ENCODE measurements at places on chromosomes 4 and X.

- DNase-seq, result no peak
These were observed 848 bp downstream of the RAB9A start for GRCh38 chrX:13689741-13690211.

DNA sequence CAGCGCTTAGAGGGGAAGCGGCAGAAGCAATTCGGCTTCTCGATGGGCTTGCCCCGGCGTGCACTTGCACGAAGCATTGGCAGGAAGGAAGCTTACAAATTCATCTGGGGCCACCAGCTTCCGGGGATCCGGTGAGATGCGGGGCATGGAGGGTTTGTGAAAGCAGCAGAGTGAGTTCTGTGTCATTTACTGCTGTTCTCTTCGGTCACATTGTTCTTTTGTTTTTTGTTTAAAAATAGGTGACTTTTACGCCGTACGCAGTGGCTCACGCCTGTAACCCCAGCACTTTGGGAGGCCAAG is 47.0 kb downstream of the ASMT start:
- no peak for DNase-seq

GRCh38 chr4:38614231-38614630 is 49.8 kb upstream of the KLF3 start:
- no peak for DNase-seq

- no peak for DNase-seq
These were observed 38.9 kb downstream of the FNIP2 start for GRCh38 chr4:158807691-158808090.

DNA sequence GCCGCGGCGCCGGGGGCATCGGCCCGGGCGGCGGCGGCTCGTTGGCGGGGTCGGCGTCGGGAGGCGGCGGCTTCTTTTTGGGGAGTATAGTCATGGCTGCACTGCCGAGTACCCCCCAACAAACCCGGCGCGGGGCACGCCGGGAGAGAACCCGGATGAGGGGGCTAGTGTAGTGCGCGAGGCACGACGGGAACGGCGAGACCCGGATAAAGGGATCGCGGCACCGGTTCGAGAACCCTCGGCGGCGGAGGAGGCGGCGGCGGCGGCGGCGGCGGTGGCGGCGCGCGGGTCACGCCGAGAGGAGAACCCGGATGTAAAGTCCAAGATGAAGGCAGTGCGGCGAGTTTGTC is at the start of gene OTUD5:
Gene OTUD5 (minus strand): TSS at position 131 of the 350 bp plus-strand sequence. CDS start 37 bp downstream, at position 94.
- DNase-seq, result no peak

GRCh38 chr4:90078440-90078839 is 48.8 kb upstream of the CCSER1 start:
- no peak for DNase-seq

GRCh38 chr4:100889401-100889800 is 371.6 kb upstream of the EMCN start:
- DNase-seq, result no peak

- DNase-seq, result no peak
These were observed 128.8 kb downstream of the ARX start for GRCh38 chrX:24886916-24887315.

DNA sequence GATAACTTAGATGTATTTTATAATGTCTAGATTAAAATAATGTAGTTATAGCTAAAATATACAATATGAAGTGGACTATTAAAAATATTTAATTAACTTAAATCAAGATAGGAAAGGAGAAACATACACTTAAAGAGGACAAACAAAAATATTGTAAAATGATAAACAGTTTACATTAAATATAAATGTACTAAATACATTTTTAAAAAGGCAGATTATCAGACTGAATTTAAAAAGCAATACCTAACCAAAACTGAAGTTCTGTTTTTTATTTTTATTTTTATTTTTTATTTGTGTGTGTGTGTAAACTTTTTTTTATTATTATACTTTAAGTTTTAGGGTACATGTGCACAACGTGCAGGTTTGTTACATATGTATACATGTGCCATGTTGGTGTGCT is 811.6 kb upstream of the INTU start:
- DNase-seq, result no peak

DNA sequence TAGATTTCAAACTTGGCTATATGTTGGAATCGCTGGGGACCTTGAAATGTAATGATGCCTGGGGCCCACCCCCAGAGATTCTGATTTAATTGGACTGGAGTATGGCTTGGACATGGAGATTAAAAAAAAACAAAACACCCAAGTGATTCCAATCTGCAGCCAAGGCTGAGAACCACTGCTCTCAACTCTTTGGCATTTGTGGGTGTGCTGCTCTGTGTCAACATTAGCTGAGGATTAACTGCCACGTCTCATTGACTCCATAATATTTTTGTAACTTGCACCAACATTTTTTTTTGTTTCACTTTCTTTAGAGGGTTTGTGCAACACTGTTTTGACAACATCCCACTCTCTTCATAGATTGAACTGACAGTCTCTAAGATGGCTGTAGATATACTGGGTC is 41.1 kb upstream of the PDK3 start:
- no peak for DNase-seq

DNA sequence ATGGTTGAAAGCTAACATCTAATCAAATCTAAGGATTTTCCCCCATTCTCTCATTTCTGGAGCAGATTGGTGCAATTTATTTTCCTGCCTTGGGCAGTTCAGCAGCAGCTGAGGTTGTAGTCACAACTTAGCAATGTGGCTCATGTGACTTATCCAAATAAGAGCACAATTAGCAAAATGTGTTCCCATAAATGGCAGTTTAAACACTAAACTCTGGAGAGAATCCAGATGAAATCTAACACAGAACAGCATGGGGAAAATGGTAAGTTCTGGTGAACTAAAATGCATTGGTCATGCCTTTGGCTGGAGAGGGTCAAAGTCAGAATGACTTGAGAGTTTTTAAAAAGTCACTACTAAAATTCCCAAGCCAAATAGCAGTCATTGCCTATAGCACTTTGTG is 422.6 kb upstream of the DIPK2B start:
- DNase-seq, result no peak

GRCh38 chrX:13051529-13052172 is 7.2 kb upstream of the FAM9C start:
- DNase-seq, result no peak

- no peak for DNase-seq
These were observed 131.4 kb downstream of the COL25A1 start for GRCh38 chr4:109171070-109171469.

DNA sequence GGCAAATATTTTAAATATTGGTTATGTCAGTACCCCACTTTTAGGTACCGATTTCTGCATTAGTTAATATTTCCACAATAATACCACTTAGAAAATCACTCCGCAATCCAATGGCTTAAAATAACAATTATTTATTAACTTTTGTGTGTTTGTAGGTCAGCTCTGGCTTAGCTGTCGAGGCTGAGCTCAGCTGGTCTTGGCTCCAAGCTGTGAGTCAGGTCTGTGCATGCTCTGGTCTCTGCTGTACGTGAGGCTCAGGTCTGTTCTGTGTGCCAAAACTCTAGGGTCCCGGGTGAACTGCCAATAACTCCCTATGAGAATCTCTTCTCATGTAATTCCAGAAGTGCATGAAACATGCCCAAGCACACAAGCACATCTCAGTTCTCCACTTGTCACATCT is 245.8 kb upstream of the GK2 start:
- DNase-seq, result no peak

GRCh38 chr4:84378356-84378755 is 120.7 kb downstream of the NKX6-1 start:
- no peak for DNase-seq

- no peak for DNase-seq
These were observed 117.9 kb downstream of the TBC1D19 start for GRCh38 chr4:26701786-26702227.

DNA sequence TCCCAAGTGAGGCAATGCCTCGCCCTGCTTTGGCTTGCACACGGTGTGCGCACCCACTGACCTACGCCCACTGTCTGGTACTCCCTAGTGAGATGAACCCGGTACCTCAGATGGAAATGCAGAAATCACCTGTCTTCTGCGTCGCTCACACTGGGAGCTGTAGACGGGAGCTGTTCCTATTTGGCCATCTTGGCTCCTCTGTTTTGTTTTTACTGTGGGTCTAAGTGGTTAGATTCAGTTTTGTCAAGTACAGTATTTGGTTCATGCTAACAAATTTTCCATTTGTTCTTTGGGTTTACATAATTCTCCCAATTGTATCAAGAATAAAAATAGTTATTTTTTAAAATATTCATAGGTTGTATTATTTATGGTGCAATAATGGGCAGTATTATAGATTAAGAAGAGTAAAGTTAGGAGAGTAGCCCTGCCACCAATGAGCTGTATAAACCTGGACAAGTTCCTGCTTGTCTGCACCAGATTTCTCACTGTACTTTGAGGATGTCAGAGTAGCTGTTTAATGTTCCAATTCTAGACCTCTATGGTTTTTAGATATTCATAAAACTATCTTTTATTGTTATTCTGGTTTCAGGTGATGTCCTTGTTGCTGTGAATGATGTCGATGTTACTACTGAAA is 23.4 kb downstream of the INTU start:
- DNase-seq, result no peak

DNA sequence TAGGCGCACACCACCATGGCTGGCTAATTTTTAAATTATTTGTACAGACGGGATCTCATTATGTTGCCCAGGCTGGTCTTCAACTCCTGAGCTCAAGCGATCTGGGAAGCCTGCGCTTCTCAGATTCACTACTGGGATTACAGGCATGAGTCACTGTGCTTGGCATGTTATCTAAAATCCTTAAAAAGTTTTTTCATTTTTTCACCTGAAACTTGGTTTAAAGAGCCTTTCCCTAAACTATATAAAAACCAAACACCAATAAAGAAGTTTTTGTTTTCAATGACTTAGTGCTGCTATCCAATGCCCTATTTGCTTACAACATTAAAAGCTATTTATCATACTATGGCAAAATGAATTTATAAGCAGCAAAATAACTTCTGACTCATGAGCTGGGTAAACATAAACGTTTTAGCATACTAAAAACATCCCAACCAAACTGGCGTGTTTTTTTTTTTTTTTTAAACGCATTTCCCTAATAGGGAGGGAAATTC is 127.8 kb downstream of the UBE2K start:
- no peak for DNase-seq

DNA sequence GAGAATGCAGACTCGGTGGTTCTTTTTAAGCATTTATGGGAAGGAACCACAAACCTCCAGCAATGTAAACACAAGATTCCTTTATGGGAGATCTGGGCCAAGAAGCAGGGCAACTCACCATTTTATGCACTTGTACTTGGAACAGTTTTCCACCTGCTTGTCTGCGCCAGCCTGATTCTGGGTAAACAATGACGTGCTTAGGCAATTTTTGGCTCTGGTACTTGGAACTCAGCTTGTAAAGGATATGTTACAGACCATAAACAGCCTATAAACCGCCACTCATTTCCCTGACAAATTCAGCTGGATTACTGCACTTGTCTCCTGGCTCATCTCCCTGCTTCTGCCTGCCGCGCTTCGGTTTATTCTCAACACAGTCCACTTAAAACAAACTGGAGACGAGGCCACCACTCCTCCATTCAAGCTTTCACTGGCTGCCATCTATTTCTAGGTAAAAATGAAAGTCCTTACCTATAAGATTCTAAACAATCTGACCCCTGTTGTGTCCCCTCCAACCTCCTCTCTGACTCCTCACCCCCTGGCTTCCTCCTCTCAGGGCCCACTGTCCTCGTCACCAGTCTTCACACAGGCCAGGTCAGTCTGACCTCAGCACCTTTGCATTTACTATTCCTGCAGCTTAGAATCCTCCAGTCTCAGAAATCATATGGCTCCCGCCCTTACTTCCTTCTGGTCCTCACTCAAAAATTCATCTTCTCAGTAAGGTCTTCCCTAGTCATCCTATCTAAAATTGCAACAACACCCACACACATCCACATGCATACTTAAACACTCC is 205.9 kb upstream of the GALNT7 start:
- DNase-seq, result peak; percentile 97

DNA sequence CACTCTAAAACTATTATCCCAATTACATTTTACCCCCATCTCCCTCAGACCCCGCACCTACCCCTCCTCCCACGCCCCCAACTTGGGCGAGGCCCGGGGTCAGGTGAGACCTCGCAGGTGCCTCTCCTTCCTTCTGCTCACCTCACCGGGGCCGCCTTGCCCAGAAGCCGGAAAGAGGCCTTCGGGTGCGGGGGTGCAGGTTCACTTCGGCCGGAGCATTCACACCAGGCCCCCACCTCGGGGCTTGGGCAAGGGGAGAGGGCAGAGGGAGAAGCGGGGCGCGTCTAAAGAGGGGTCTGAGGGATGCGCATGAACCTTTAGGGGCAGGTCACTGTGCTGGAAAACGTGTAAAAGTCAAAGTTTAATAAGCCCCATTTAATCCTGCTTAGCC is 427 bp downstream of the ZNF182 start:
- DNase-seq, result no peak

- no peak for DNase-seq
These were observed 167.2 kb downstream of the LHFPL1 start for GRCh38 chrX:112512509-112512908.

GRCh38 chrX:137684591-137684990 is 118.7 kb downstream of the ZIC3 start:
- no peak for DNase-seq

Measured in NCI-H2029 treated with DMSO at 0.1 percent for 48 hours (cell line).